ENCODE measurements at places on chromosomes 4 and X. TPM values are rescaled to one million over a fixed set of nuclear protein-coding genes. Genes with fewer than 3 reads are reported as not detected.

- no peak for DNase-seq
- H3K27ac ChIP-seq = no peak overlapping the region
- no peaks in the 10 kb centered on the region for H3K36me3 ChIP-seq
- no peak overlapping the region for H3K4me3 ChIP-seq
- no peaks in the 10 kb centered on the region for H3K4me1 ChIP-seq
Observed at GRCh38 chr4:68466751-68467150, 19.5 kb downstream of the TMPRSS11E start.

DNA sequence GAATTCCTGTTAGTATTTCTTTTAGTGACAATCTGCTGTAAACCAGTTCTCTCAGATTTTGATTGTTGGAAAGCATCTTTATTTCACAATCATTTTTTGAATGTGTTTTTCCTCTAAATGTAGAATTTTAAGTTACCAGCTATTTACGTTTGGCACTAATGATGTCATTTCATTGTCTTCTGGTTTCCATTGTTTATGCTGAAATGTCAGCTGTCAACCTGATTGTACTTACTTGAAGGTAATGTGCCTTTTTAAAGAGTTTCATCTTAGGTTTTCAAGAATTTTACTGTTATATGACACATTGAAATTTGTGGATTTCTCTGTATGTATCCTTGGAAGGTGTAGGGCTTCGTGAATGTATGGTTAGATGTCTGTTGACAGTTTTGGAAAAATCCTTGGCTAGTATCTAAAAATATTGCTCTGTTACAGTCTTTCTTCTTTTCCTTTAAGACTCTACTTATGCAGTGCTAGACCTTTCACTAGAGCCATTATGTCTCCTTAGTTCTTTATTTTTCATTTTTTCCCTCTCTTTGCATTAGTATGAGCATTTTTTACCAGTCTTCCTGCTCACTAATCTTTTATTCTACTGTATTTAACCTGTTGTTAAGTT is 30.4 kb downstream of the SMAD1 start:
- no peak for DNase-seq
- H3K4me1 ChIP-seq = peaks cover 8% of the 10 kb centered on the region
- no peaks in the 10 kb centered on the region for H3K27me3 ChIP-seq
- peaks cover 20% of the 10 kb centered on the region for H3K36me3 ChIP-seq
- no peak overlapping the region for H3K27ac ChIP-seq

DNA sequence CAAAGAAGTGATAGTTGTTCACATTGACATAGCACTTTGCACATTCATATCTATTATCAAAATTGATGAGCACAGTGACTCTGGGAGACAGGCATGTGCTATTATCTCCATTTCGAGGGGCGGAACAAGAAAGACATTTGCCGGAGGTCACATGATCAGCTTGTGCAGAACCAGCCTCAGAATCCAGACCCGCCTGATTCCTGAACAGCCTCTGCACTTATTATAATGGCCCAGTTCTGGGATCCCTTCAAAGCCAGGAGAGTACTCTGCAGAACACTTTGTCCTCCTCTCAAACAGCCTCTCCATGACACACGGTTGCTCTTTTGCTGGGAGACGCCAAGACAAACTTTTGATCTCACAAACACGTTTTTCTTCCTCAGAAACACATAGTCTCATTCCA is 48.4 kb downstream of the RWDD4 start:
- H3K36me3 ChIP-seq = no peaks in the 10 kb centered on the region
- no peaks in the 10 kb centered on the region for H3K4me1 ChIP-seq
- no peak for DNase-seq
- H3K27me3 ChIP-seq = no peaks in the 10 kb centered on the region

- no peak overlapping the region for H3K27ac ChIP-seq
- H3K4me3 ChIP-seq = no peak overlapping the region
- peaks cover 9% of the 10 kb centered on the region for H3K4me1 ChIP-seq
Observed at GRCh38 chr4:59341506-59341905, 1858.6 kb upstream of the ADGRL3 start.

- peak overlapping the region; percentile 51 for H3K27ac ChIP-seq
- no peak for DNase-seq
- H3K4me1 ChIP-seq = peaks cover 36% of the 10 kb centered on the region
Observed at GRCh38 chrX:19772096-19772821, 115.1 kb downstream of the SH3KBP1 start.

DNA sequence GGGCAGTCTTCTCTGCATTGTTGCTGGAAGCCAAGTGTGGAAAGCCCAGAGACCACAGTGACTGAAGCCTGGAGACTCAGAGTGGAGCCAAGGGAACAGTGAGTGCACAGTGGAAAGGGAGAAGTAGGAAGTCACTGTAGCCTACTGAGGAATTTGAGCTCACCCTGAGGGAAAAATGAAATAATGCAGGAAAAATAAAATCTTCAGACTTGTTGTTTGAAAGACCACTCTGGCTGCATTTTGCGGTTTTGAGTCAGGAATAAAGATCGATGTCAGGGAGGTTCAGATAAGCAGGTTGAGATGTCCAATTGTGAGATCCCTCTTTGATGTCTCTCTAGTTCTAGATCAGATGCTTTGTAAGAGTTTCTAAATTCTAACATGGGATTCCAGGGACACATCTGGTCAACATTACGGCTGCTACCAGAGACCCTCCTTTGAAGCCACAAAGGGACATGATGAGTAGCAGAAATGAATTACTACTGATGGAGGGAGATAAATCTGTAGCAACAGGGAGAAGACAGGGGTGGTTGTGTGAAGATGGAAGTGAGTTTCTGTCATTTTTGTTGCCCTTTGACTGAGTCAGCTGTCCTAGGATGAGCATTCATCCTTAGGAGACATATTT is 8.4 kb downstream of the ADH4 start:
- H3K27ac ChIP-seq = no peak overlapping the region
- no peak for DNase-seq
- no peaks in the 10 kb centered on the region for H3K27me3 ChIP-seq
- H3K36me3 ChIP-seq = peaks cover 2% of the 10 kb centered on the region
- no peak overlapping the region for H3K4me3 ChIP-seq
- no peaks in the 10 kb centered on the region for H3K4me1 ChIP-seq

DNA sequence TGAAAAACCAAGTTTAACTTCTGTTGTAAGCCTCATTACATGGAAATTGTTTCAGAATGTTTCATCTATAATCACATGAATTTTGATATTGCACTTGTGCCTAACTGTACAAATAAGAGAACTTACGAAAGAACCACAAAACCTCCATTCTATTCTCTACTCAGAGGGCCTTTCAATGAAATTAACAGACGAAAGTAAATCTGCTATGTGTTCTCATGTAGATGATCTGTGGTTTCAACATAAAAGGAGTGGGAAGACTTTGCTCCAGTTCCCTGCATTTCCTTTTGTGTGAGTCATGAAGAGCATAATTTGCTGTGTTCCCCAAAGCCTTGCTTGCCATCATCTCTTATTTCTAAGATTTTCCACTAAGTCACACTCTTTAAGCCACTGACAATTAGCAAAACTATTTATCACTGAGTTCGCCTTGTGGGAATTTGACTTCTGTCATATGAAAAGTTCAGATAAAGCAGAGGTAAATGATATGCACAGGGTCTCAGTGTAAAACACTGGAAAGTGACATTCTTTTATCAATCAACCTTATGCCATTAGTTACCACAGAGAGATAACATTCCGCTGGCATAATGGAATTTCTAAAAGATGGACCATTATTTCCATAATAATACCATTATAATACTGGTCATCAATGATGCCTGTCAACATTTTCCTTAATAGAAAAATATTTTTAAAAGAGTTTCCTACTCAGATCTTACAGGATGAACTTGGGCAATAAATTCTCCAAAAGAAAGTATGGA is 329.8 kb downstream of the NR3C2 start:
- no peaks in the 10 kb centered on the region for H3K36me3 ChIP-seq
- no peaks in the 10 kb centered on the region for H3K27me3 ChIP-seq
- no peak overlapping the region for H3K27ac ChIP-seq

DNA sequence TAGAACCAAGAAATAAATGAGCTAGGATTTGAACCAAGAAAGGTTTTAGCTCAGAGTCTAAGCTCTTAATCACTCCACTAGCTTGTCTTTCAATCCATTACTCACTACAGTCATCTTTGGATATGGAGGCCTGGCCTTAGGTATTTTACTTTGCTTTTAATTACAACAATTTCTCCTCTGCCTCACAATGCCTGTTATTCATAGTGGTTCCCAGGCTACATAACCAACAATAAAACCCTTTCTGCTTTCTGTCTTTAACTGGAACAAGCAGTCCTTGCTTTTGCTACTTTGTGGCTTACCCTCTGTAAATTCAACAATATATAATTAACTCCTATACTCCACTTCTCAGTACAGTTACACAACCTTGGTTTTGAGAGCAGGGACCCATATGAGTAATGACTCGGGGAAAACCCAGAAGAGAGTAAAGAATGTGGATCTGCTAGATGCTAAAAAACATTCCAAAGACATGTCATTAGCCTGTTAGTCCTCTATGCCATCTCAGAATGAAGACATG is 94.7 kb upstream of the NAP1L5 start:
- no peak overlapping the region for H3K4me3 ChIP-seq
- DNase-seq = no peak
- H3K36me3 ChIP-seq = peaks cover 18% of the 10 kb centered on the region
- peak overlapping the region; percentile 68 for H3K27ac ChIP-seq

The CCDC158 gene
- not detected for total RNA-seq

The ARSJ gene
- 0.89 TPM for total RNA-seq

The CACNA1F gene
- 0.05 TPM for total RNA-seq

The NOX1 gene
- total RNA-seq = not detected

The SYN1 gene
- total RNA-seq = 4.5 TPM

The UGT2B15 gene
- not detected for total RNA-seq

The TEX13D gene
- total RNA-seq = 1.9 TPM

The AMTN gene
- not detected for total RNA-seq

The OTC gene
- not detected for total RNA-seq

Measured in neural crest cell (in vitro differentiated cells).